ENCODE measurements at places on chromosomes 11 and 22.

DNA sequence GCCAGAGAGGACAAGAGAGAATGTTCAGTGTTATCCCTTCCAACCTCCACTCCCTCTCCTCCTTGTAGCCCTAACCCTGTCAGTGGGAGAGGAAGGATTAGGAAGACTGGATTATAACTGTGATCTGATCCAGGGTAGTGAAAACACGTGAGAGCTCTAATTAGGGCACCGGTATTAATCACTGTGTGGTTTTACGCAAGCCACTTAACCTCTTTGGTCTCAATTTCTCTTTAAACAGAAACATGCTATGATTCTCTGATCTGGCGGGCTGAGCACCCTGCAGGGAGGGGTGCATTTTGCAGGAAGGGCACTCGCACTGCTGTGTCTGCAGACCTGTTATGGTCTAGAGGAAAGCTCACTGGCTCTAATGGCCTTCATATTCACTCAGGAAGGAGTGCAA is 11.5 kb downstream of the RPL27A start:
- no peak for DNase-seq

DNA sequence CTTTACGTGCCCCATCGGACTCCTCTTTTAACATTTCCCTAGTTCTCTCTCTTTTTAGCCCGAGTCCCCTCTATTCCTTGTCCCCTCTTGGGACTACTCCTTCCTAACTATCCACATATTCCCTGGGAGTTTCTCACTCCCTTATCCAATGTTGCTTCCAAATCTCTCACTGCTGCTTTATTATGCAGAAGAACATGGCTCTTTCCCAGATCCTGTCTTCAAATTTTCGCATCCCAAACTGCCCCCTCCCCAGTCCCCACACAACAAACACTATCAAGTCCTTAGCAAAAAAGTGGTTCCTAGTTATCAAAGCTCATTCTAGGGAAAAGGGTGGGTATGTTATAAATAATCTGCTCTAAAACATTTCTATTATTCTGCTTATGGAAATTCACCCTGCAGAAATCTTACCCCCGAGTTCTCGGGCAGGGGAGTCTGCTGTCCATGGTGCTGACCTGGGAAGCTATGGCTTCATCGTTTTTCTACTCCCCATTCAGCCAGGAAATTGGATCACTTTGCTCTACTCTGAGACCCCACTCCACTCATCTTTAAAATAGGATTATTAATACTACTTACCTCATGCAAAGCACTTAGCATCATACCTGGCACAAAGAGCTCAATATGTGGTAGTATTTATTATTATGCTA is 393.5 kb downstream of the BUD13 start:
- peak; percentile 60 for DNase-seq

GRCh38 chr11:5557751-5558150 is 9.4 kb upstream of the OR52H1 start:
- DNase-seq: no peak

DNA sequence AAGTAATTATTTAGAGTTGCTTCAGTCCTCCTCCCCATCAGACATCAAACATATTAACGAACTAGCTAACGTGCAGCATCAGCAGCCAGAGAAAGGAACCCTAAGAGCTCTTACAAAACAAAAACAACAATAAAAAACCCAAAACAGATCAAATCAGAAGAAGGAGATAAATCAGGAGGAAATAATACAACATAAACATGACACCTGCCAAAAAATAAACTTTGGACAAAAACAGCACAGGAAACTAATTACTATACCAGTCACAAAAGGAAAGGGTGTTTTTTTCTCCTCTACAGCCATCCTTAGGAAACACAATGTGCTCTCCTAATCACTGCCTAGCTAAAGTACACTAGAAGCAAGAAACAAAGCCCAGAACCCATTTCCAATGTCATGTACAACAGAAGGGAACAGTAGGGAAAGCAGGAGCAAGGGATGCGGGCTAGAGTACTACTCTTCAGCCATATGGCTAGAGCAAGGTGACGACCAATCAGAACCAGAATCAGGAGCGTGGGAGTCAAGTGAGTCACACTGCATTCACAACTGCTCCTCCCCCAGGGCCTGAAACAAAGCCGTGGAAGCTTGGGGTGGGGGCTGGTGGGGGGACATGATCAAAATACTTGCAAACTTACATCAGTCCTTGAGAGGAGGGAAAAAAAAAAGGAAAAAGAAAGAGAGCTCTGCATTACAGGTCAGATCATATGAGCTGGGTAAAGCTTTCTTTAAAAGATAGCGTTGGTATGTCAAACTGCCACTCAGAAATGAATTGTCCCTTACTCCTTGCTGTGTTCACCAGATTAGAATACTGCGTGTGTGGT is 60.4 kb downstream of the LARGE2 start:
- DNase-seq: peak; percentile 57

DNA sequence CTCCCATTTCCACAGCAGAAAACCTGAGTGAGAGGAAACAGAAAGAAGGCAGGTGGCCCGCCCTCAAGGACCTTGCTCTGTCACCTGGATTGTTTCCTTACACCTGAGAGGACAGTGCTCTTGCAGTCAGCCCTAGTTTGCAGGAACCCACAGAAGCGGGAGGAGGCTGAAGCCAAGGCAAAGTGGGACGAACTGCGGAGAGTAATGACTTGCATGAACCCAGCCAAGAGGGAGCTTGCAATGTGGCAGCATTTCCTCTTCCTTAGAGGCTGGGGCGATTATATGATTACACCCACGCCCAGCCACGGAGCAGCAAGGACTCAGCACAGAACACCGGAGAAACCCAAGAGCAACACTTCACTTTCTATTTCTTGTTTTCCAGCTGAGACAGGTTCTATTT is 102.6 kb downstream of the SPON1 start:
- no peak for DNase-seq
